KBM-7 (cell line): ENCODE measurements at places on chromosomes 16 and 17.

- DNase-seq = no peak
These were observed 251.8 kb downstream of the HAPSTR1 start for GRCh38 chr16:9343276-9343675.

GRCh38 chr17:37551788-37552187, 57.4 kb downstream of the SYNRG start:
- no peak for DNase-seq

DNA sequence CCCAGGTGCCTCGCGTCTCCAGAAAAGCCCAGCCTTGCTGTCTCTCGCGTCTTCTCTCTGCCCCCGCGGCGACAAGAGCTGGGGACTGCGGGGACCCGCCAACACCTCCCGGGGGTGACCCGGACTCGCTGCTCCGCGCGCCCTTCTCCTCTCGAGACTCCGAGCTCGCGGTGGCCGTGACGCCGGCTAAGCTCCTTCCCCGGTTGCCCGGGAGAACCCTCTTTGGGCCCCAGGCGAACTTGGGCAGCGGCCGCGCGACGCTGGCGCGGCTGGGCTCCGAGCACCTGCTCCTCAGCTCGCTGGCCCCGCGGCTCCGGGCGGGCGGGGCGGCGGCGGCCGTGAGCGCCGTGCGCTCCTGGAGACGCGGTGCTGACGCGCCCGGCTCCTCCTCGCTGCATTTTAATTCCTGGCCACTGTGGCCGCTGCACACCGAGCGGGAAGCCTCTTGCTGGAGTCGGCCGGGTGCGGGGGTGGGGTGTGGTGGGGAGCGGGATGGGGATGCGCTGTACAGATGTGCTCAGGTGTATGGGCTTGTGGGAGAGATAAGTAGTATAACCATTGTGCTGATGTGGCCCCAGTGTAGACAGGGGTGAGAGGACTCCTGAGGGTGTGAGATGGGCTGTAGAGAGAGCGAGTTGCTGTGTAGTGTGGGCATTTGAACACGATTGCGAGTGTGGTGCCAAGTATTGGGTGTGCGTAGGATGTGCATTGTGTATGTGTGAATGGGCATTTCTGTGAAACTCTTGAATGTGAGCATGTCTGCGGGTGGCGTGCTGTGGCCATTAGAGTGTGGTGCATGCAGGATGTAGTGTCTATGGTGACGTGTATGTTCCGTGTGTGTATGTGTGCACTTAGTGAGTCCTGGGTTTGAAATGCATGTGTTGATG, at the start of gene ASIC2:
TSS of gene ASIC2 (minus strand) at position 315 of the 887 bp plus-strand sequence.
- no peak for DNase-seq

GRCh38 chr17:62819511-62820221, 11.6 kb upstream of the MARCHF10 start:
- DNase-seq = peak; percentile 50

GRCh38 chr17:67829331-67829730, 4.0 kb downstream of the BPTF start:
- DNase-seq = peak; percentile 52

GRCh38 chr17:49404361-49404760, 10.3 kb downstream of the PHB1 start:
- DNase-seq = no peak

GRCh38 chr17:35019386-35020179, 39.3 kb downstream of the LIG3 start:
- no peak for DNase-seq

DNA sequence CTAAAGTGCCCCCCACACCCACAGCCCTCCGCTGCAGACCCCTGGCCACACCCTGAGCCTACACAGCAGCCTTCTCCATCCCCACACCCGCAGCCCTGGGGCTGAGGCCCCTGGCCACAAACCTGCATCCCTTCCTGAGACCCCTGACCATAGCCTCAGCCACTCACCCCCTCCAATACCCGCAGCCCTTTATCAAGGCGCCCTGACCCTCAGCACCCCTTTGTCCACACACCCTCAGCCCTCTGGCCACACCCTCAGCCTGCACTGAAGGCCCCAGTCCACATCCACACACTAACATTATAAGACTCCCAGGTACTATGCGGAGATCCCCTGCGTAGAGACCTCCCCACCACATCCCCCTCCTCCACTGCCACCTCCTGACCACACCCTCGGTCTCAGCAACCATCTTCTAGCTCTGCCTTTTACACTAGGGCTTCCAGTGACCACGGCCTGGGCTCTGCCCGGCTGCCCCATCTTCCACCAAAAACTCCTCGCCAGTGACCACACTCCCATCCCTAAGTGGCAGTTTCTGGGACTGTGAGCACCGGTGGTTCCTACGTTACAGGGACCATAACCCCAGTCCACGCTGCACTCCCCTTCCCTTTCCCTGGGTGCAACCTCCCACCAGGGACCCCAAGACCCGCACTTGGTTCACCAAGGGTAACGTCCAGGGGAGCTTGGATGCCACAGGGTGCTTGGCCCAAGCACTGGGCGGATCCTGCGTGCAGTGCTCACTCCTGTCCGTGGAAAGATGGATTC, 818 bp downstream of the TPPP3 start:
- DNase-seq = no peak

DNA sequence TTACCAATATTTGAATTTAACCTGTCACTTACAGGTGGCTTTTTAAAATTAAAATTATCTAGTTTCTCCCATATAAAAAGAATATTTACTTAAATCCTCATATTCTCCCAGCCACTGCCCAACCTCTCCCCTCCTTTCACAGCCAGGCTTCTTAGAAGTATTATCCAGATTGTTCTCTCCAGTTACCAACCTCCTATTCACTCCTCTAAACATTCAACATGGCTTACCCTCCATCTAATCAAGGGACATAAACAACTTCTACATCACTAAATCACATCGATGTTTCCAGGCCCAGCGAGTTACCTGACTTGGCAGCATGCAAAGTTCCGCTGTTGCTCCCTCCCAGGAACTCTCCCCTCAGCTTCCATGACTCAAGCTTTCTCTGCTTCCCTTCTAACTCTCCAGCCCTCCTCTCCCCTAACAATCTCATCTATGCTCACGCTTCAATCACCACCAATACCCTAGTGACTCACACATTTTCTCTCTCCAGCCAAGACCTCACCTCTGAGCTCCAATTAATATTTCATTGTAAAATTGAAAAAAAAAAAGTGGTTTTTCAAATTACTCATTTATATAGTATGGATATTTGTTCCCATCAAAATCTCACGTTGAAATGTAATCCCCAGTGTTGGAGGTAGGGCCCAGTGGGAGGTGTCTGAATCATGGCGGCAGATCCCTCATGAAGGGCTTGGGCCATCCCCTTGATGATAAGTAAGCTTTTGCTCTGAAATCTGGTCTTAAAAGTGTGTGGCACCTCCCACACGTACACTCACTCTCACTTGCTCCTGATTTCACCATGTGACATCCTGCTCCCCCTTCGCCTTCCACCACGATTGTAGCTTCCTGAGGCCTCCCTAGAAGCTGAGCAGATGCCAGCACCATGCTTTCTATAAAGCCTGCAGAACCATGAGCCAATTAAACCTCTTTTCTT, 88.5 kb downstream of the HELZ start:
- DNase-seq = peak; percentile 50

DNA sequence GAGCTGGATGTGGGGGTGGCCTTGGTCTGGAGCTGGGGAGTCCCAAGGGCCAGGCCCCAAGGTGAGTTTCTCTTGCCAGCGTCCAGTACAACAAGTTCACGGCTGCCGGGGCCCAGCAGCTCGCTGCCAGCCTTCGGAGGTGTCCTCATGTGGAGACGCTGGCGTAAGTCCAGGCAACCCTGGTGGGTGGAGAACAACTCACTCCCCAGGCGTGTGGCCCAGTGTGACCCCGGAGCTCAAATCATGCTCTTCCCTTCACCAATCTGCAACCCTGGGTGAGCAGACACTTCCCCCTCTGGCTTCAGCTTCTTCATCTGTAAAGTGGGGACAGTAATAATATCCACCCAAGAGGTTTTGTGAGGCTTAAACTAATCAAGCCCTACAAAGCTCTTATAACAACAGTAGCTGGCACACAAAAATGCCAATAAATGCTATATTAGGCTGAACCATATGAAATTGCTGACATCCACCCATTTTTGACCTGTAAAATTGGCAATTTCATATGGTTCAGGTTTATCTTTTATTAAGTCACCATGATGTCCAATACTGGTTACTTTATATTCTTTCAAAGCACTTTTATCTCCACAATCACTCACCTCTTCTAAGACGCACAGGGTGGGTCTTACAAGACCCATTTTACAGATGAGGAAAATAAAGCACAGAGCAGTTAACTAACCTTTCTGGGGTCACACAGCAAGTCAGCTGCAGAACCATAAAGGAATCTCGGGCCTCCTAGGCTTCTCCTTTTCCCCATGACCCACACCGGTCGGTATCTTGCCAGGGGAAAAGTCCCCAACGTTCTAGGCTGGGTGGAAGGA, 19.7 kb downstream of the DEXI start:
- DNase-seq = no peak

- no peak for DNase-seq
These were observed 118.1 kb downstream of the FTO start for GRCh38 chr16:53821957-53822625.

- no peak for DNase-seq
These were observed 11.7 kb downstream of the ZFHX3 start for GRCh38 chr16:73036074-73036826.

DNA sequence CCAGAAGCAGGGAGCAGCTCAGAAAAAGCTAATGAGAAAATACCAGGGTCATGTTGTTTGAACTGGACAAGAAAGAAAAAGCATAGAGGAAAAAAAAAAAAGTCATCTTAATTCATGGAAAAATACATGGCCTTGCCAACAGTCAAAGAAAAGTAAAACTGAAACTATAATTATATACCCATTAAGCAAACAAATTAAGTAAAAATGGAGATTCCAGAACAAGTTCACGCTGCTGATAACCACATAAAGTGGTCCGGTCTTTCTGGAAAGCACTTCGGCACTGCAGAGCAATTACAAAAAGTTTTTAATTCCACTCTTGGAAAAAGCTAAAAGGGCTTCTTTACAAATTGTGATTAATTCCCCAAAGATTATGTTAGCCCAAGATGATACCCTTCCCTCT, 12.4 kb upstream of the P2RX5 start:
- no peak for DNase-seq

DNA sequence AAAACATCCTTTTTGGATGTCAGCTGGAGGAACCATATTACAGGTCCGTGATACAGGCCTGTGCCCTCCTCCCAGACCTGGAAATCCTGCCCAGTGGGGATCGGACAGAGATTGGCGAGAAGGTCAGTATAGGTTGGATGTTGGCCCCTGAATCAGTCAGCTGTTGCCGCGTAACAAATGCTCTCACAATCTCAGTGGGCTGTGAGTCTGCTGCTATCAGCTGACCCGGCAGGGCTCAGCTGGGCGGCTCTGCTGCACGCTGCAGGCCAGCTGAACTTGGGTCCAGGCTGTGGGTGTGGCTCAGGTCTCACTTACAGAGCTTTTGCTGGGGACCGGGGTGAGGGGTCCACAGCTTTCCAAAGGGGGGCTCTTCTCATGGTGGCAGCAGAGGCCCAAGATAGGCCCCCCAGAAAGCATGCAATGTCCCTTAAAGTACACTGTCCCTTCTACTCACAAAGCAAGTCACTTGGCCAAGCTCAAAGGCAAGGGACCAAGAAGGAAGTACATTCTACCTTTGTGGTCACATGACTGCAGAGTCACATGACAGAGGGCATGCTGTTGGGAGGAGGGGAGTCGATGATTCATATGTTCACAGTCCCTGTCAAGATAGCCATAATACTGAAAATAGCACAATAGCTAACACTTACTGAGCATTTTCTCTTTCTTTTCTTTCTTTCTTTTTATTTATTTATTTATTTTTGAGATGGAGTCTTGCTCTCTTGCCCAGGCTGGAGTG, 134.2 kb downstream of the ABCC1 start:
- DNase-seq = peak; percentile 81

DNA sequence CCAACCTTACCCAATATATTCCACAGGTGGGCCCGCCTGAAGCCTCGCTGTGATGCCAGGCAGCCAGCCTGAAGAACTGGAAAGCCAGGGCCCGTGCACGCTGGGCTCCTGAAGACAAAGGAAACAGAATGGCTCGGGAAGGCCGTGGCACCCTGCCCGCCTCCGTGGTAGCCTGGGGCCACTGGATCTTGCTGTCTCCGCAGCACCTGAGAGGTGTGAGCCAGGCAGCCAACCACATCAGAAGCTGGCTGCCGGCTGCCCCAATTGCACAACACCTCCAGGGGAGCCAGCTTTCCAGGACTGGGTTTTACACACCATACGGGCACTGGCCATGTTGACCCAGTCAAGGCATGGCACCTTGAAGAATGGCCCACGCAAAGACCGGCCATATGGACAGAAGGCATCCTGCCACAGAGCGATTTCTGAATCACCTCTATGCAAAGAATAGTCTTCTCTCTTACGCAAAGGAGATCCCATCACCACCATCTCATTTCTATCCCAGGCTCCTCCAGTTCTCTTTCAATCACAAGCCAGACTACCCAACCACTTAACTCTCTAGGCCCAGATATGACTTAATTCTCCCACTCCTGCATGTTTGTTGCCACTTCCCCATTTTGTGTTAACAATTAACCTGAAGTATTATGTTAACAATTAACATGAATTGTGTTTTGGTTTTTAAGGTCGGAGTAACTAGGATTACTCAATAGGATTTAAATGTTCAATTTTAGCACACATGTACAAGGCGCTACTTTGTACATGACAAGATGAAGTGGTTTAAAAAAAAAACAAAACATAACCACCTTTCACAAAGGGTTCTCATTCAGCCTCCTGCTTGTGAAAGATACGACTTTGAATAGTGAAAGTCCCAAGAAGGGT, 32.1 kb downstream of the ZFHX3 start:
- peak; percentile 79 for DNase-seq

GRCh38 chr16:64182985-64183384, 938.9 kb downstream of the CDH11 start:
- no peak for DNase-seq
